NCI-H187 (cell line): ENCODE measurements at places on chromosomes 6 and 20.

DNA sequence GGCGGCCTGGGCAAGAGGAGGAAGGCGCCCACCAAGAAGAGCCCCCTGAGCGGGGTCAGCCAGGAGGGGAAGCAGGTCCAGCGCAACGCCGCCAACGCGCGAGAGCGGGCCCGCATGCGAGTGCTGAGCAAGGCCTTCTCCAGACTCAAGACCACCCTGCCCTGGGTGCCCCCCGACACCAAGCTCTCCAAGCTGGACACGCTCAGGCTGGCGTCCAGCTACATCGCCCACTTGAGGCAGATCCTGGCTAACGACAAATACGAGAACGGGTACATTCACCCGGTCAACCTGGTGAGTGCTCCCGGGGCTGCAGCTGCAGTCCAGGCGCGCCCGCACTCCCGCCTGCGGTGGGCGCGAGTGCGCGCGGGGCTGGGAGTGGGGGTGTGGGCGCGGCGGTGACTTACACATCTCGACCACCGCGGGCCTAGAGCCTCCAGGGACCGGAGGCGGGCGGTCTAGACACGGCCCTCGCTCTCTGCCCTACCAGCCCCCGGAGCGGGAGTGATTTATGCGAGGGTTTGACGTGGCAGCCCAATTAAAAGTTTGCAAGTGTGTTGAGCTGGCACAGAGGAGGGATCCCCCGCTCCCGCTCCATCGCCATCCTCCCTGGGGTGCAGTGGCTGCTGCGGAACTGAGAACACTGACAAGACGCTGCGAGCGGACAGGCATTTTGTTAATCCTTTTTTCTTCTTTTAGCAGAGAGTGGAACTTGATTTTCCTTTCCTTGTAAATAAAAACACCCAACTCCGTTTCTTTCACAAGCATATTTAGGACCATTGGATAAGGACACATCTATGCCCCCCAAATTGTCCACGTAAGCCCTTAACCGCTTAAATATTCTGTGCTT, 867 bp downstream of the TCF21 start:
- no peak for DNase-seq

- DNase-seq: no peak
Measured at GRCh38 chr20:48808382-48809034, 19.3 kb downstream of the PREX1 start.

GRCh38 chr20:50286174-50286511, 95.5 kb downstream of the CEBPB start:
- no peak for DNase-seq

GRCh38 chr20:38434770-38435554, at the start of gene SNHG17:
Gene SNHG17, minus strand, starts transcription at chr20:38435328.
- peak; percentile 80 for DNase-seq

DNA sequence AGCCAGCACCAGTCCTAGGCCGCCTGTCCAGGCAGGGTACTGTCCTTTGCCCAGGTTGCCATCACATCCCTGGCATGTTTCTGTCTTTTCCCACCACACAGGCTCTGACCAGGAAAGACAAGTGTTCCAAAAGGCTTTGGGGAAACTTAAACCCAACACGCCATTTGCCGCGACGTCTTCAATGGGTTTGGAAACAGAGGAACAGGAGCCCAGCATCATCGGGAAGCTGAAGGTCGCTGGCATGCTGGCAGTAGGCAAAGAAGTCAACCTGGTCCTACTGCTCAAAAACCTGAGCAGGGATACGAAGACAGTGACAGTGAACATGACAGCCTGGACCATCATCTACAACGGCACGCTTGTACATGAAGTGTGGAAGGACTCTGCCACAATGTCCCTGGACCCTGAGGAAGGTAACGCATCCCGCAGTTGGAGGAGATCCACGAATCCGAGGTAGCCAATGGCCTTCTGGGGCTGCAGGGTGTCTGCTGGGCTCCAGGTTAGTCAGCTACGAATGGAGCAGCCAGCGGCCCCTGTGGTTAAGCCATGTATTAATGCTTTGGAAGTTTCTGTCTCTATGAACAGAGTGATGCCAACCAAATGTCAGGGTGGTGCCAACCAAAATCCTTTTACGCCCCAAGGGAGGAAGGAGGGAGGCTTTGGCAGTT, 36.2 kb downstream of the TGM3 start:
- no peak for DNase-seq
